Chondrocyte (in vitro differentiated cells): ENCODE measurements at places on chromosomes 2 and 18. TPM values are rescaled to one million over a fixed set of nuclear protein-coding genes. Genes with fewer than 3 reads are reported as not detected.

IL1R1 gene
- 22.0 to 53.7 TPM (median 22.9 TPM) in 3 replicates for total RNA-seq

BCL2 gene
- total RNA-seq, result 4.2 to 8.6 TPM (median 8.4 TPM) in 3 replicates

PROC gene
- 2.6 to 5.3 TPM (median 2.7 TPM) in 3 replicates for total RNA-seq

ZDBF2 gene
- total RNA-seq, result 24.8 to 28.9 TPM (median 26.3 TPM) in 3 replicates

DSG4 gene
- not detected in 3 replicates for total RNA-seq

MC5R gene
- not detected in 3 replicates for total RNA-seq

ANKRD30B gene
- total RNA-seq, result not detected in 3 replicates

OSR1 gene
- 14.1 to 34.5 TPM (median 32.3 TPM) in 3 replicates for total RNA-seq

KCNG2 gene
- not detected in 3 replicates for total RNA-seq

FAM228A gene
- 0.22 to 0.58 TPM (median 0.31 TPM) in 3 replicates for total RNA-seq

AMER3 gene
- total RNA-seq, result not detected in 3 replicates

SERPINB13 gene
- not detected in 3 replicates for total RNA-seq

MRPS9 gene
- 13.6 to 16.8 TPM (median 16.8 TPM) in 3 replicates for total RNA-seq

MLPH gene
- 3.7 to 6.1 TPM (median 5.6 TPM) in 3 replicates for total RNA-seq

MEP1B gene
- not detected in 3 replicates for total RNA-seq

TMEM178A gene
- total RNA-seq, result 1.3 to 2.6 TPM (median 1.4 TPM) in 3 replicates

IER3IP1 gene
- total RNA-seq, result 16.4 to 18.5 TPM (median 16.4 TPM) in 3 replicates

- DNase-seq, result no peak
Measured at GRCh38 chr2:129233751-129234406, 745.6 kb upstream of the RAB6C start.

GRCh38 chr2:28415010-28415409, 22.4 kb downstream of the FOSL2 start:
- peak; percentile 76 for DNase-seq

DNA sequence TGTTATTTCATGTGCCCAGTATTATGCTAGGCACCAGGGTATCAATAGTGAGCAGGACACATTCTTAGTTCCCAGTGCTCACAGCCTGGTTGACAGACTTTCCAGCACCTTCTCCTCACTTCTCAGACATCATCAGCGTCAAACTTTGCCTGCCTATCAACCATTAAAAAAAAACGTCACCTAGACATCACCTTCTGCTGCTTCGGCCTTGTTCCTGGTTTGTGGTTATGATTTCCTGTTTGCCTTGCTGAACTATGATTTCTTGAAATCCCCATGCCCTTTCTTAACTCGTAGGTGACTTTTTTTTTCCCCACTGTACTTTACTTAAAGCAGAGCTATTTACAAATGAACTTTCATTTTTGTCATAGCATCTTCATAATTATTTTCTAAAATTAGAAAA, 60.4 kb upstream of the NABP1 start:
- no peak for DNase-seq

- no peak for DNase-seq
Measured at GRCh38 chr2:117378653-117379052, 435.8 kb upstream of the DDX18 start.

GRCh38 chr2:221792971-221793521, 220.9 kb upstream of the EPHA4 start:
- DNase-seq, result no peak

DNA sequence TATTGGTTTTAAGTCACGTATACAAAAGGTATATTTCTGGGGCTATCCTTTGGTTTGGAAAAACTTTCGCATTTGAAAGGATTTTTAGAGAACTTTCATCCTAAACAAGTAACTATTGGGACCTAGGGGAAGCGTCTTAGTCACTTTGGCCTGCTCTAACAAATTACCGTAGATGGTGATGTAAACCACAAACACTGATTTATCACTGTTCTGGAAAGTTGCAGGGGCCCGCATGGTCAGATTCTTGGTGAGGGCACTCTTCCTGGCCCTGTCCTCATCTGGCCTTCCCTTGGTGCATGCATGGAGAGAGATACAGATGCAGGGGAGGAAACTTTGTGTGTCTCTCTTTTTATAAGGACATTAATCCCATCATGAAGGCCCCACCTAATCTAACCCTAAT, 49.1 kb upstream of the ANKRD62 start:
- DNase-seq, result no peak

GRCh38 chr2:53018825-53019425, 748.7 kb upstream of the CHAC2 start:
- DNase-seq, result no peak

DNA sequence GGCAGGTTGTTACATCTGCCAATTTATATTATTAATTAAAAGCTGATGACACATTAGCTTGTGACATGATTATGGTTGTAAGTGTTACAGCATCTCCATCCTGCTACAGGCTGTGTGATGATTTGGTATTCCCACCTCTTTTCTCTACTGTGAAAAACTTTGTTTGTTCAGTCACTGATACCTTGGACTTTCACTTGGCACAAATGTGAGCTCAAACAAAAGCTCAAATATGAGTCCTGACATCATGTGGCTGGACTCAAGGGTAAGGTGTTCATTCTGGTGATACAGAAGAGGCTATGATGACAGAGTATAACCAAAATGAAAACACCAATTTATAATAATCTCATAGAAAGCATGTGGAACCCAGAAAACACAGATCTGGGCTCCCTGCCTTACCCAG, 11.4 kb upstream of the IL36A start:
- no peak for DNase-seq

DNA sequence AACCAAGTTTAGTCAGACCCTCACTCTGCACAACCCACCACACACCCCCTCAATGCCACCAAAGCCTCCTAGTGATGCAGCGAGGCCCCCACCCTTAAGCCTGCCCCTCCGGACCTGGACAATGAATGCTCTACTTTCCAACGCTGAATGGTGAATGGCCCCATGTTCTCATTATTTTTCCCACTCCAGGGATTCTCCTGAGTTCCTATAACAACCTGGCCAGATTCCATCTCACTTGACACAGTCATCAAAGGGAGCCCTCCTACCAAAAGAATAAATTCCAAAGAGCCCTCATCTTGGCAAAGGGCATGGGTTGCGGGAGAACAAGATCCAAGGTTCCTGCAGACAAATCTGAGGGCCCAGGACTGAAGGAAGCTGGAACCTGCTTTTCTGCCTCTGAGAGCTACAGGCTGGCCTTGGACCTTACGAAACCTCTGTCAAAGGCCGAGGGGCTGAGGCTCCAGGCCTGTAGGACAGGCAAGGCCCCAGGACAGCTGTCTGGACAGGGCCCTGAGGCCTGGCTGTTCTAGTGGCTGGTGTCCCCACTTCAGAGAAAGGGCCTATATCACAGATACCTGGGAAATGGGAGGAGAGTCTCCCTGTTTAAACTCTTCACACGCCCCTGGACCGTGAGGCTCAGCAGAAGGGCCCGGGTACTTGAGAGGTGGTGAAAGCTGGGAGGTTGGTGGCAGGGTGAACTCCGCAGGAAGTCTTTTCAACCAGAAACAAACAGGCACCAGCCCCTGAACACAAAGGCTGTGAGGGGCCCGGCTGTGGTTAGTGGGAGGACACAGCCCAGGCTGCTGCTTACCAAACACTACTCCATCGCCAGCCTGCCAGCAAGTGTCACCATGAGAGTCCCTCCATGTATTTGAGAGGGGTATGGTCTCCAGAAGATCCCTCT, 27.3 kb downstream of the SFXN5 start:
- no peak for DNase-seq

GRCh38 chr2:240567872-240568677, at the start of gene RNPEPL1:
Gene RNPEPL1 (plus strand): TSS chr2:240568484. CDS start chr2:240568587, 103 bp downstream.
- peak; percentile 77 for DNase-seq

DNA sequence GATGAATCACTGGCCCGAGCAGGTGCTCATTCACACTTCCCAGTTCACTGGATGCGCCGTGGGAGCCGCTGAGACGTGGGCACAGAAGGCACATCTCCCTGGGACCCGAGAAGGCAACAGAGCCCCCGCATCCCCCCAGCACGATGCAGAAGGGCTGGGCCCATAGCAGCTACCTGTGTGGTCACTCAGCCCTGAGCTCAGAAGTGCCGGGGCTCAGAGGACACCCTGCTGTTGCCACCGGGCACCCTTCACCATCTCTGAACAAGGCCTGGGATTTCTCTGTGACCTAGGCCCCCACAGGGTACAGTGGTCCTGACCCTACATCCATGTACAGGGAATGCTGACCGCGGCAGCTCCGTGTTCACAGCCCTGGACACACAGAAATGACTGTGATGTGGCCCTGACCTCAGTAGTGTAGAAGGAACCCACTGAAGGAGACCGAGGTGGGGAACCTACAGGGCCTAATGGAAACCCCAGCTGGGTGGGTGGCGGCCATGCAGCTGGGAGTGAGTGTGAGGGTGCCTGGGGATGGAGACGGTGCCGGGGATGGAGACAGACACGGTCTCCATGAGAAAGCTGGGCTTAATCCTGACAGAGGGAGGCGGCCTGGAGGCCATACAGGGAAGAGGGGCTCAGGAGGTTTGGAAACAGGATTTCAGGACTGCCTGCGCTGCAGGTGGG, 111.9 kb upstream of the OTOS start:
- DNase-seq, result no peak

DNA sequence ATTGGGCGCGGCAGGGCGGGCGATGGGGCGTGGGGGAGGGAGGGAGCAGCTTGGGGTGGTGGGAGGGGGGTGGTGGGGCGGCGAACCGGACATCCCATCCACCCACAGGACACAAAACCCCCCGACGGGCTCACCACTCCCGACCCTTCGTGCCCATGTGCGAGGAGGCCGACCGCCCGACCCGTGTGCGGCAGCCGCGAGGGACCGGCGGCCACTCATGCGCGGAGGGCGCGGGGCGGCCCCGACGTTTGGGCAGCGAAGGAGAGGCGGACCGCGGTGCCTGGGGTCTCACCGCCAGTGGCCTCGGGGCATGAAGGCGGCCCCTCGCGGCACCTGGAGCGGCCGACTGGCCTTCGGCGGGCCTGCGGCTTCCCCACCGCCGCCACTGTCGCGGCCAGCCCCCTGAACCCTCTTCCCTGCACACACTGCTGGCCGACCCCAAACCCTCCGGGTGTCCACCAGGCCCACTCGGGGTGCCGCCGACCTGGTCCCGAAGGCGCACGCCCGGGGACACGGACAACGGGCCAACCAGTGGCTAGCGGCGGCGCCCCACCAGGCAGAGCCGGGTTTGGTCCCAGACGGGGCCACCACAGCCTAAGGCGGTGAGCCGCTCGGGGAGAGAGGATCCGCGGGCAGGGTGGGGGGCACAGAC, 94.6 kb upstream of the ANKRD30BL start:
- peak; percentile 89 for DNase-seq

DNA sequence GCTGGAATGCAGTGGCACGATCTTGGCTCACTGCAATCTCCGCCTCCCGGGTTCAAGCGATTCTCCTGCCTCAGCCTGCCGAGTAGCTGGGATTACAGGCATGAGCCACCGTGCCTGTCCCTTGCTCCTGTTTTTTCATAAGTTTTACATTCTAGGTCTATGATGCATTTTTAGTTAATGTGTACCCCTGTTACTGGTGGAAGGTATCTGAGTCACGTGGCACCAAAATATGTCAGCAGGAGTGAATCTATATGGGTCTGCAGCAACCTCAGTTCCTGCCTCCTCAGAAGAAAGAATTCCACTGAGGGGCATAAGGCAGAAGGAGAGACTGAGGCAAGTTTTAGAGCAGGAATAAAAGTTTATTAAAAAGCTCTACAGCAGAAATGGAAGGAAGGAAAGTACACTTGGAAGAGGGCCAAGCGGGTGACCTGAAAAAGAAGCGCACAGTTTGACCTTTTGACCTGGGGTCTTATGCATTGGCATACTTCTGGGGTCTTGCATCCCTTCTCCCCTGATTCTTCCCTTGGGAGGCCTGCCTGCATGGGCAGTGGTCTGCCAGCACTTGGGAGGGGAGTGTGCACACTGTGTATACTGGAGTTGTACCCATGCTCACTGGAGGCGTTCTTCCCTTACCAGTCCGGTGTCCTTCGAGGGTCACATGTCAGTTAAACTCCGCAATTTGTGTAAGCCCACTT, 1.1 kb upstream of the MFSD2B start:
- no peak for DNase-seq

GRCh38 chr2:219724628-219725027, 97.2 kb downstream of the SLC4A3 start:
- DNase-seq, result no peak

DNA sequence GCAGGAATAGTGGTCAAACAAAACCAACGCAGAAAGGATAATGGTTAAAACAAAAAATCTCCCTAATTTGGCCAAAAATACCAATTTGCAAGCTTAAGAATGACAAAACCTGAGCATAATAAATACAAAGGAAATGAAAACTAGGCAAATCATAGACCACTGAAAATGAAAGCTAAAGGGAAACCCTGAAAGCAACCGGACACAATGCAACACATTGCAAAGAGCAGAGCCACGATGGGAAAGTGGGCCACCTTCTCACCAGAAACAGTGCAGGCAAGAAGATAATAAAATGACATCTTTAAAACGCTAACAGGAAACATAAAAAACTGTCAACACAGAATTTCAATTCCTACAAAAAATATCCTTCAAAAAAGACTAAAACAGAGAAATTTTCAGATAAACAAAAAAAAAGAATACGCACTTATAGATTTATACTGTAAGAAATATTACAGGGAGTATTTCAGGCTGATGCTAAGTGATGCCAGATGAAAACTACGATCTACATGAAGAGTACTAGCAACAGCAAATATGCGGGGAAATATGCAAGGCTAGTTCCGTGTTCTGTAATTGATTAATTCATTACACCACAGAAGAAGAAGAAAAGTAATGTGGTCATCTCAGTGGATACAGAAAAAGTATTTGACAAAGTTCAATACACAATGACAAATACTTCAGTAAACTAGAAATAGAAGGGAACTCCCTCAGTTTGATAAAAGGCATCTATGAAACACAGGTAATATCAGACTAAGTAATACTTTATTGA, 239.5 kb downstream of the L3MBTL4 start:
- DNase-seq, result no peak

GRCh38 chr2:152546230-152546837, 170.9 kb downstream of the PRPF40A start:
- no peak for DNase-seq

- no peak for DNase-seq
Measured at GRCh38 chr18:75830828-75831227, 403.3 kb upstream of the SMIM21 start.
